ENCODE measurements at places on chromosomes 1 and 21. TPM values are rescaled to one million over a fixed set of nuclear protein-coding genes. Genes with fewer than 3 reads are reported as not detected.
A peak's percentile ranks its signal among the peaks of the same experiment; 100 is the strongest.

DNA sequence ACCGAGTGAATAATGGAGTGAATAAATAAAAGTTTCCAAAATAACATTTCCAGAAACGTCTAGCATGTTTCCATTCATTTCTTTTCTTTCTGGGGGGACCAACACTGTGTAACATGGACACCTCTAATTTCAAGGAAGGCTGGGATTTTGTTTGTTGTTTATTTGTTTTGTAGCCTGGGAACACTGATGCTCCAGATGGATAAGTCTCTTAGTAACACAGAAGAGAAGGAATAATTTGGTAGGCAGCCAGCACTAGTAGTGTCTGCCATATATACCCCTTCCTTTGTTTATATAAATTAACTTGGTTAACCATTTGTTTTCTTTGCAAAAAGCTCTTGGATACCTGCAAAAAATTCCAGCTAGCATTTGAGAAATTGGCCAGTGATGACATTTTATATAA, 411.4 kb upstream of the DEPDC1 start:
- H3K36me3 ChIP-seq: no peaks in the 10 kb centered on the region
- H3K27ac ChIP-seq: no peak overlapping the region
- no peaks in the 10 kb centered on the region for H3K4me1 ChIP-seq
- H3K27me3 ChIP-seq: no peaks in the 10 kb centered on the region

GRCh38 chr1:115765091-115765490, 3.4 kb downstream of the CASQ2 start:
- H3K4me1 ChIP-seq: no peaks in the 10 kb centered on the region
- no peak overlapping the region for H3K4me3 ChIP-seq
- peaks cover 5% of the 10 kb centered on the region for H3K27me3 ChIP-seq
- DNase-seq: no peak
- H3K27ac ChIP-seq: no peak overlapping the region
- no peaks in the 10 kb centered on the region for H3K36me3 ChIP-seq

DNA sequence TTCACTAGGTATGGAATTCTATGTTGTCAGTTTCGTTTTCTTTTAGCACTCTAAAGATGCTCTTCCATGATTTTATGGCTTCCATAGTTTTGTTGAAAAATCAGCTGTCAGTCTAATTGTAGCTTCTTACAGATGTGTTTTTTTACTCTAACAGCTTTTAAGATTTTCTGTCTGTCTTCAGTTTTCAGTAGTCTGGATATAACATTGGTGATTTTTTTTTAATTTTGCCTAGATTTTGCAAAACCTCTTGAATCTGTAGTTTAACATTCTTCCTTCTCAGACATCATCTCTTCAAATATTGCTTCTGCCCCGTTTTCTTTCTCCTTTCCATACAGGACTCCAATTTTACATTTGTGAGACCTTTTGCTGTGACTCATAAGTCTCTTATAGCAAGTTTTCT, 17.9 kb upstream of the DYRK1A start:
- no peaks in the 10 kb centered on the region for H3K4me1 ChIP-seq
- H3K4me3 ChIP-seq: no peak overlapping the region
- no peak overlapping the region for H3K27ac ChIP-seq

DNA sequence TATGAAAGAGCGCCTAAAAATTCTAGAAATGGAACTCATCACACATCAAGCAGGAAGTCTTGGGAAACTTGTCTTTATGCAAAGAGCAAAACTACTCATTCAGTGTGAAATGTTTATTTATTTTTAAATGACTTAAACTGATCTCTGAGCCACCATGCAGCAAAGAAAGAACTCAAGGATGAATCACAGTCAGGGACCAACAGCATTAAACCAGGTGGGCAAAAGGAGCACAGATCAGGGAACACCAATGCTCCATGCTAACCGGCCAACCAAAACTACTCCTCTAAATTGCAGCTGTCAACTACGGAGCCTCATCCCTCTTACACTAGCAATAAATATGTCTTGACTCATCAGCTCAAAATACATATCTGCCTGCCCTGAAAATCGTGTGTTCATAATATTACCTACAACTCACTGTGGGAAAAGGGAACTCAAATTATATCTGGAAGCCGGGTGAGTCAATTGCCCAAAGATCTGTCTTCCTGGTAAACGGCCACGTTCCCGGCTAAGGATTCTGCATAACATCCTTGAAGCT, 129.2 kb downstream of the PTPN14 start:
- peak; percentile 94 for DNase-seq
- H3K36me3 ChIP-seq: no peaks in the 10 kb centered on the region
- peaks cover 53% of the 10 kb centered on the region for H3K4me1 ChIP-seq
- no peak overlapping the region for H3K4me3 ChIP-seq
- peak overlapping the region; percentile 95 for H3K27ac ChIP-seq

DNA sequence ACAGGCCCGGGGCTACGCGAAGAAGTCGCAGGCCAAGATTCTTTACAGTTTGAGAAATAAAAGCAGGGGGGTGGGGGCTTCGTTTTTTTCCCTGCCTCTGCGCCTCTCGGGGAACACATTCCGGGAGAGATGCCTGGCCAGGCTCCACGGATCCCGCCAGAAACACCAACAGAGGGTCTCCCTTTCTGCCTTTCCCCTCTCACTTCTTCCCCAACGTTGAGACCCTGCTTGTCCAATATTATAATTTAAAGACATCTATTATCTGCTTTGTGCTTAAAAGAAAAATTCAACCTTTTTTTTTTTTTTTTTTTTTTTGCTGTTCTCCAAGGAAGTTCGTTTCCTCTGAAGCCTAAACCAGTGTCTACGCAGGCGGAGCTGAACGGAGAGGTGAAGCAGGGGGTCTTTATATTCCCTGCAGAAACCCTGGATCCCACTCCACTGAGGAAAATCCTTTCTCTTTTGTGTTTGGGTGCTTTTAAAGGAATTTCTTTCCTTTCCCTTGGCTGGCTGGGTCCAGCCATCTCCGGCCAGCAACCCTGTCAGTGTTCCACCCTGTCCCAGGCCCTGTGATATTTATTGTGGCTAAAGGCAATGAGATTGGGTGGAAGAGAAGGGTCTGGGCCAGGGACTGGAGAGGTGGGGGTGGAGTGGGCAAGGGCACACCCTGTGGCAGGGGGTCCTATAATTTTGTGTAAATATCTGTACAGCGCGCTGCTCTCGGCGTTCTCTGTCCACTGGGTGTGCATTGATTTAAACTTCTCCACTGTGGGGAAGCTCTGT, 2.2 kb downstream of the FOXD2 start:
- H3K27ac ChIP-seq: no peak overlapping the region
- peaks cover 6% of the 10 kb centered on the region for H3K4me1 ChIP-seq
- H3K36me3 ChIP-seq: no peaks in the 10 kb centered on the region
- DNase-seq: no peak
- peaks cover 82% of the 10 kb centered on the region for H3K27me3 ChIP-seq

- peak; percentile 85 for DNase-seq
- H3K4me3 ChIP-seq: no peak overlapping the region
- no peaks in the 10 kb centered on the region for H3K36me3 ChIP-seq
- H3K27me3 ChIP-seq: no peaks in the 10 kb centered on the region
These were observed 62.3 kb upstream of the ADARB1 start for GRCh38 chr21:45011911-45012661.

- H3K4me3 ChIP-seq: no peak overlapping the region
- H3K4me1 ChIP-seq: peaks cover 4% of the 10 kb centered on the region
- no peaks in the 10 kb centered on the region for H3K27me3 ChIP-seq
These were observed 80.6 kb downstream of the TGFBR3 start for GRCh38 chr1:91805311-91805801.

- H3K4me1 ChIP-seq: peaks cover 30% of the 10 kb centered on the region
- H3K27me3 ChIP-seq: no peaks in the 10 kb centered on the region
- H3K4me3 ChIP-seq: no peak overlapping the region
- DNase-seq: no peak
- H3K27ac ChIP-seq: no peak overlapping the region
These were observed 45.9 kb downstream of the ARHGEF16 start for GRCh38 chr1:3500265-3500835.

DNA sequence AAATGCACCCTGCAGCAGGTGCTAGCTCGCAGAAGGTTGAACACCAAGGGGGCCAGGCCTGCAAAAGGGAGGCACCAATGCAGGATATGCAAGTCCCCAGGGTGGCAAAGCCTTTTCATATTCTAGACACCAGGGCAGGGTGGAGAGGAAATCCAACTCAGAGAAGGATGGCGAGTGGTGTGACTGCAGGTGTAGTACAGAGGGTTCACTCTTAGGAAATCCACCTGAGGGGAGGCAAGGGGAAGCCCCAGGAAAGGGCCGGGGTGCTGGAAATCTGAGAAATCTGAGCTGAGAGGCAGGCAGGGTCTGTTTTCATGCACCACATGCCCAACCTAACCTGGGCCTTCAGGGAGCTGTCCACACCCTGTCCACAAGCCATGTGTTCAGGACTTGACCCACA, 163.2 kb upstream of the CTTNBP2NL start:
- H3K27me3 ChIP-seq: no peaks in the 10 kb centered on the region
- H3K4me3 ChIP-seq: no peak overlapping the region
- H3K36me3 ChIP-seq: no peaks in the 10 kb centered on the region
- no peak for DNase-seq

DNA sequence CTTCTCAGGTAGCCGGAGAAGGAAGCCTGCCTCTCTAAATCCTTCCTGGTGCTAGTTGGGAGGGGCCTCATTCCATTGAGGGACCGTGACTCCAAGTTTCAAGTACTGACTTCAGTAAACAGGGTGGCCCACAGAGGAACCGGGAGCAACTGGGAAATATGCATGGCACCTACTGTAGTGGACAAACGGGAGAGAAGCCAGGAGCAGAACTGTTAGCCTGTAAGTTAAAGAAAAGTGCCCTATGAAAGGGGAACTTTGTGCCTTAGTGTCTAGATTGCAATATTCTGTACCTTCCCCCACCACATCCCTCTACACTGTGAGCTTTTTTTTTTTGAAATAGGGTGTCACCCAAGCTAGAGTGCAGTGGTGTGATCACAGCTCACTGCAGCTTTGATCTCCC, 33.2 kb upstream of the KANK4 start:
- H3K4me3 ChIP-seq: no peak overlapping the region
- no peak for DNase-seq
- H3K27me3 ChIP-seq: no peaks in the 10 kb centered on the region
- H3K36me3 ChIP-seq: no peaks in the 10 kb centered on the region
- peaks cover 3% of the 10 kb centered on the region for H3K4me1 ChIP-seq
- H3K27ac ChIP-seq: no peak overlapping the region

- H3K4me3 ChIP-seq: peak overlapping the region; percentile 48
- H3K4me1 ChIP-seq: peaks cover 30% of the 10 kb centered on the region
- no peak overlapping the region for H3K27ac ChIP-seq
- no peaks in the 10 kb centered on the region for H3K27me3 ChIP-seq
These were observed 3.3 kb downstream of the KLHL21 start for GRCh38 chr1:6599141-6599975.

DNA sequence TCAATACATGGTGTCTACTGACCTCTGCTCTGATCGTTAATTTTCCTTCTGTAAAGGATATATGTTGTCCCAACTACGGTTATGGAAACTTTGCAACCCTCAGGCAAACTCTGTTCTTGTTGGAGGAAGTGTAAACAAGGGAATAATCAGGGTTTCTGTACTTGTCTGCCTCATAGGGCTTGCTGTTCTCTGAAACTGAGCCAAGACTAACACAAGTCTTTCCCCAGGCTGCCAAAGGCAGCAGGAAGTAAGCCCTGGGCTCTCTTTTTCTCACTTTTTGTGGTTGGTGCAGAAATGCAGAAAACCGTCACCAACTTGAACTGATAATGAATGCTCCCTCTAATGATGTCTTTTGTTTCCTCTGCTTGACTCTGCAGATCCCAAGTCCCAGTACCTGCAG, 7.6 kb downstream of the CYP4X1 start:
- no peaks in the 10 kb centered on the region for H3K36me3 ChIP-seq
- no peak overlapping the region for H3K27ac ChIP-seq
- peaks cover 3% of the 10 kb centered on the region for H3K27me3 ChIP-seq

DNA sequence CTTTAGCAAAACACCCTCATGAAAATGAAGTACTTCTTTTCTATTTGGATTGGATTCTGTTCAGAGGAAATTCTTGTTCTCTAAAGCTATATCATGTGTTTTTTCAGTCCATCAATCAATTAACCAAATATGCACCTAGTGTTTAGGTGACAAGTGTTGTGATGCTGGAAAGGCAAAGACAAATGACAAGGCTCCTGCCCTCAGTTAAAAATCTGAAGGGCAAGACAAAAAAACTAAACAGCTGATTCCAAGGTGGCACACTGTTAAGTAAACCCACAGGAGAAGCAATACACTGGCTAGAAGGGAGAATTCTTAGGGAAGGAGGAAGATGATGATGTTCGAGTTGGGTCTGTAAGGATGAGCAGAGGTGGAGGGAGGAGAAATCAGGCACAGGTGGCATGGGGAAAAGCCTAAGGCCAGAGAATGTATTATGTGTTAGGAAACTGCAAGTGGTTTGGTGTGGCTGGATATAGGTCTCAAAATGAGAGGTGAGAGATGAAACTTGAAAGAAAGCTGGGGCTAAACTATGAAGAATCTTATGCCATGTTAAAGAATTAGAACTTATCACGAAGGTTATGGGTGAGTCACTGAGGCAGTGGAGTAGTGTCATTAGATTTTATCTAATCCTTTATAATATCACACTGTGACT, 51.8 kb upstream of the GFI1 start:
- no peaks in the 10 kb centered on the region for H3K36me3 ChIP-seq
- H3K27ac ChIP-seq: no peak overlapping the region
- no peaks in the 10 kb centered on the region for H3K27me3 ChIP-seq
- peak; percentile 56 for DNase-seq
- H3K4me3 ChIP-seq: no peak overlapping the region
- peaks cover 19% of the 10 kb centered on the region for H3K4me1 ChIP-seq

DNA sequence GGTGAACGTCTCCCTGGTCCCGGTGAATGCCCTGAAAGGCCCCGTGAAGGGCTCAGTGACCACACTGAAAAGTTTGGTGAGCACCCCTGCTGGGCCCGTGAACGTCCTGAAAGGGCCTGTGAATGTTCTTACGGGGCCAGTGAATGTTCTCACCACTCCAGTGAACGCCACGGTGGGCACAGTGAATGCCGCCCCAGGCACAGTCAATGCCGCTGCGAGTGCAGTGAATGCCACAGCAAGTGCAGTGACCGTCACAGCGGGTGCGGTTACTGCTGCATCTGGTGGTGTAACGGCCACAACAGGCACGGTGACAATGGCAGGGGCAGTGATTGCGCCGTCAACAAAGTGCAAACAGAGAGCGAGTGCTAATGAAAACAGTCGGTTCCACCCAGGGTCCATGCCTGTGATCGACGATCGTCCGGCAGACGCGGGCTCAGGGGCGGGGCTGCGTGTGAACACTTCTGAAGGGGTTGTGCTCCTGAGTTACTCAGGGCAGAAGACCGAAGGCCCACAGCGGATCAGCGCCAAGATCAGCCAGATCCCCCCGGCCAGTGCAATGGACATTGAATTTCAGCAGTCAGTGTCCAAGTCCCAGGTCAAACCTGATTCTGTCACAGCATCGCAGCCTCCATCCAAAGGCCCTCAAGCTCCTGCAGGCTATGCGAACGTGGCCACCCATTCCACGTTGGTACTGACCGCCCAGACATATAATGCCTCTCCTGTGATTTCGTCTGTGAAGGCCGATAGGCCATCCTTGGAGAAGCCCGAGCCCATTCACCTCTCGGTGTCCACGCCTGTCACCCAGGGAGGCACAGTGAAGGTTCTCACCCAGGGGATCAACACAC, 41.5 kb downstream of the ZBTB17 start:
- no peaks in the 10 kb centered on the region for H3K27me3 ChIP-seq
- no peak for DNase-seq
- no peak overlapping the region for H3K4me3 ChIP-seq
- no peak overlapping the region for H3K27ac ChIP-seq
- H3K36me3 ChIP-seq: peaks cover 41% of the 10 kb centered on the region
- H3K4me1 ChIP-seq: peaks cover 15% of the 10 kb centered on the region

Gene FAM151A
- total RNA-seq: not detected

Gene EDEM3
- total RNA-seq: 31.8 TPM

Gene PTGS2
- total RNA-seq: 2.5 TPM

Gene SLC35F3
- 0.38 TPM for total RNA-seq

Gene KIF21B
- total RNA-seq: 5.6 TPM

Gene ELAPOR1
- 1.2 TPM for total RNA-seq

Gene CYP4A22
- total RNA-seq: not detected

Gene PDPN
- total RNA-seq: 39.7 TPM

Gene MRAP
- not detected for total RNA-seq

Gene LCE2C
- not detected for total RNA-seq

Gene TBX19
- 1.1 TPM for total RNA-seq

Gene PGLYRP4
- not detected for total RNA-seq

Gene FCGR3A
- not detected for total RNA-seq
